Vagina (tissue), 2 donors: ENCODE measurements at places on chromosomes 2 and 18.

GRCh38 chr18:43661570-43661969, 384.3 kb upstream of the SYT4 start:
- DNase-seq: no peak

- no peak for DNase-seq
These were observed 57.5 kb downstream of the KDM3A start for GRCh38 chr2:86498468-86499260.

GRCh38 chr2:46829231-46829995, 86.2 kb downstream of the MCFD2 start:
- no peak for DNase-seq

DNA sequence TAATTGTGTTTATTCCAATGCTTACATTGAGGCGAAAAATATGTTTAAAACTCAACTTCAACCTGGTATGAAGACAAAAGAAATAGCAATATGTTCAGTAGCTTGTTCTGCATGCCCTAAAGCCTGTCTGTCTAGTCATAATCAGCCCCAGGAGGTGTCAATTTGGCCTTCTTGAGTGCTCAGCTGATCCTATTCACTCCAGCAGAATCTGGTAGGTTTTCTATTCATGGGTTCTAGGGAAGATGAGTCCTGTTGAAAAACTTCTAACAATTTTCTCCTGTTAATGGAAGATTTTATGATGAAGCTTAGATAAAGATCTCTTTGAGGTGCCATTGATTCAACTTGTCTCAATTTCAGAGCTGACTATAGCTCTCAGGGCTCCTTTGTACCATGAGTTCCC, 402.0 kb upstream of the UBE2E3 start:
- DNase-seq: no peak

GRCh38 chr2:47277187-47277586, 122.1 kb upstream of the STPG4 start:
- DNase-seq: no peak

DNA sequence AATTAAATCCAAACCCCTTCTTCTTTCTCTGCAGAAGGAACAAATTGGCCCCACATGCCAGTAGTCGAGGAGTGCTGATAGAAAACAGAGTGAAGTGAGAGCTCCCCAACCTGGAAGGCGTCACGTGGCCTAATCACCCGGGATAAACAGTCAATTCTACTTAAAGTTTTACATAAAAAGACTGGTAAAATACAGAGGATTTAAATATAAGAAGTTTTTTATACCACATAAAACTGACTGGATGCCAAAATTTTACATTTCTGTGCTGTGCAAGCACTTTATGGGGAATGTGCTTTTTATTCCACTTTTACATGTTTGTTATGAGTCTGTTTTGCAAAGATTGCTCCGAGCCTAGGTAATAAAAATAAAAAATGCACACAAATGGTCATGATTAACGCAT, 1586.8 kb upstream of the ACVR2A start:
- DNase-seq: no peak

- no peak for DNase-seq
These were observed 46.3 kb downstream of the ARHGEF4 start for GRCh38 chr2:130882991-130883390.

DNA sequence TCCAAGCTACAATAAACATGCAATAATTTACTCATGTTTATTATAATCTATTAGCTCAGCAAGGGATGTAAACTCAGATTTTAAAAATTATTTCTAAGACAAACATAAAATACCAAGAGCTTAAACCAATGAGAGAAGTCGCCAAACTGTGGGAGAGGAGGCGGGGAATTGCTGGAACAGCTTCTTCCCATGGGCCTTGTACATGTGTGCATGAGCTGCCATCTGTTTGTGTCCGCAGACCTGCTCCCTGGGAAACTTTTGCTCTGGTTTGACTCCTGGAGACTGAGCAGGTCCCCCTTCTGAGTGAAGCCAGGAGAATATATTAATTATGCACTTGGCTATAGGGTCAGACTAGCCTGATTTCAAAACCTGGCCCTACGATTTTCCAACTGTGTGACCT, 655.9 kb upstream of the SOX11 start:
- DNase-seq: no peak

DNA sequence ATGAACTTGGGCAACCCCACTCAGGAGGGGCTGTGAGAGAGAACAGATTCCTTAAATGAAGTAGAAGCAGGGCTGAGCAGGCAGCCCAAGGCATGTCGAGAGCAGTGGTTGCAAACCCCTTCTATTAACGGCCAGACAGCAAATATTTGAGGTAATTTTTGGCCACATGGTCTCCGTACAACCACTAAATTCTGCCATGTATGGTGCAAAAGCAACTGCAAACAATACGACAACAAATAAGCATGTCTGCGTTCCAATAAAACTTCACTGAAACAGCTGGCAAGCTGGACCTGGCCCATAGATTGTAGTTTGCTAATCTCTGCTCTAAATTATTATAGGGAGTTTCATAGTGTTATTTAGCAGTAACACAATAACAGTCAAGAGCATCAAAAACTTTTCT, 217.0 kb upstream of the ZNF521 start:
- no peak for DNase-seq

DNA sequence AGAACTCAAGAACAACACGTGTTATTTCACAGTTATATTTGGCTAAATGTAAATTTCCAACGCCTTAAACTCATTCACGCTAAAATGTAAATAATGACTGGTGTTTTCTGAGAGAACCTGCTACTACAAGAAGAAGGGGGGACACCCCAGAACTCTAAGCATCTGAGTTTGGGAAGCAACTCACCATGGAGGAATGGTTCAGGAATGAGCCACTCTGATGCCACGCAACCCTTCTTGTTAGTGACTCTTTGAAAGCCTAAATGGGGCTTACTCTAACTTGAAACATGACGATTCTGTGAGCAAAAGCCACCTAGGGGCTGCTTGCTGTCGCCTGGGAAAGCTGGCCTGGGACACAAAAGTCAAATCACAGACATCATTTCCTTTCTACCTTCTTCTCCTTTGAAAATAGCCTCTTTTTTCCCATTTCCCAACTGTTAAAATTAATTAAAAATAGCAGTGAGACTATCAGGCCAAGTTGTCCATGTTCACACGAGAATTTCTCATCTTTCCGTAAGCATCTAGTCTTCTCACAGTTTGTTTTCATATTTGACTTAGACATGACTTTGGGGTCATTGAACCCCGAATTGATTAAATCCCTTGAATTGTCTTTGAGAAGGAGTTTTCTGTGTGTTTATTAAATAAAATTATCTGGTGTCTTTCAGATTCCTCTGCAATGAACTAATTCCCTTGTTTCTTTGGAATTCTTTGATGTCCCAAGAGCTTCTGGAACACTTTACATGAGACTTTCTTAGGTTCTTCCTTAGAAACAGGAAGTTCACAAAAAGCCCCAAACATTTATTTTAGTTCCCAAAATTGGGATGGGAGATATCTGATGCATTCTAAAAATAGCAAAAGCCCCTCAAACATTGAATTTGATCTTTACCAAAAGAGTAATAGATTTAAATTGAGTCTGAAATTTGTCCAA, 75.5 kb upstream of the CABLES1 start:
- DNase-seq: no peak

DNA sequence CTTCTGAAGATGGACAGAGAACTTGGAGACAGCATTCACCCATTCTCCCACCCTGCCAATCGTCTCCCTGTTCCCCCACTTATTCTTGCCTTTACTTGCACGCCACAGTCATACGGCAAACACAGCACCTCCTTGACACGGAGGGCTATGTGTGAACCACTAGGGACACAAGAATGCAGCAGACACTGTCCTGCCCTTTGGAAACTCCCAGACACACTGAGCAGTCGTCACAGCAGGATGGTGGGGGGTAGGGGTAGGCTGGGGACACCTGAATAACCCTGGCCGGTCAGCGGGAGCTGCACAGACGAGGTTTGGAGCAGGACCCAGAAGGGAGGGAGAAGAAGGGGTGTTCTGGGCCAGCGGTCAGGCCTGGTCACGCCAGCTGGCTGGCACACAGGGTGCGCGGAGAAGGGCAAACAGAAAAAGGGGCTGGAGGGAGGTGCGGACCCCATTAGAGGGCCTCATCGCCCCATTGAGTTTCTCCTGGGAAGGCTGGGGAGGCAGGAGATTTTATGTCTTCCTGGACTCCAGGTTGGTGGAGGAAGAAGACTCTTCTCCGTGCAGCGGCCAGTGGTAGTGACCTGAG, 40.0 kb upstream of the FOSL2 start:
- DNase-seq: no peak

- peak; percentile 72 for DNase-seq
These were observed 88.6 kb upstream of the B3GNT7 start for GRCh38 chr2:231306791-231307393.
